D721Med (cell line): ENCODE measurements at places on chromosomes 6 and 20.

DNA sequence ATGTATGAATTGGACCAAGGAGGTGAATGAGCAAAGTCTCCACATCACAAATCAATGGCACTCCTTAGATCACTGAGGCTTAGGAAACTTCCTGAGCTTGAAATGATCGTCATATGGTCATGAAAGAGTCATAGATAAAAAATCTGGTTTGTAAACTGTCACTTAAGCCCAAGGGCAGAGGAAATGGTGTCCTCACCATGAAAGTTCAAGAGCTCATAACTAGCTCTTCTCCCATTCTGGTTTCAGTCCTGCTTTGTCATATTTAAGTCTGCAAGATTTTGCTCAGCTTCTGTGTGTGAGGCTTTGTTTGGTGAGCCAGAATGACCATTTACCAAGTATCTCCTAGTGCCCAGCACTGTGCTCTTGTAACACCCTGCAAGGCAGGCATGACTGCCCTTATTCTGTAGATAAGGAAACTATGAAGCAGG is 60.5 kb downstream of the GJA10 start:
- no peak for DNase-seq

- no peak for DNase-seq
Measured at GRCh38 chr6:99875068-99875467, 119.0 kb downstream of the MCHR2 start.

GRCh38 chr6:72464791-72465691 is 156.8 kb upstream of the KCNQ5 start:
- no peak for DNase-seq

DNA sequence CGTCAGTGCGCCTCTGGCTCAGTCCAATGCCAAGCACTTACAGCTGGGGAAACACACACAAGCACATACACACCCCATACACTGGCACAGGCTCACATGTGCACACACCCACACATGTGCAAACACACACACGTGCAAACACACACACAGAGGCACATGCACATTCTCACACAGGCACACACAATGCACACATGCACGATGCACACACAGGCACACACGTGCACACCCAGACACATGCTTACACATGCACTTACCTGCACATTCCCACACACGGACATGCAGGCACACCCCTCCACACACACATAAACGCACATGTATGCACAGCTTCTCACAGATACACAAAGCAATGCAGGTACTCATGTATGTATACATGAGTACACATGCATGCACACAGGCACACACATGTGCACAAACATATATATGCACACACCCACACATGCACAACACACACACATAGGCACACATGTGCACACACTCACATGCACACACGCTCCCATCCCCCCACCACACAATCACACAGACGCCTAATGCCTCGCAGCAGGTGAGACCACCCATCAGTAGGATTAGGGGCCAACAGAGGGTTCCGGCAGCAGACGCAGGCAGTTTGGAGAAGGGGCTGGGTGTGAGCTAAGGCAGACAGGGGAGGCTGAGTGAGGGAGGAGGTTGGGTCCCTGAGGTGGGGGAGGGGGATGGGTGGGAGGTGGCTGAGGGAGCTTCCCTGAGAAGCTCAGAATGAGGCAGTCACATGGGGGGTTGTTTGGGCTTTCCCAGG is 71.2 kb upstream of the SLCO4A1 start:
- DNase-seq = no peak

DNA sequence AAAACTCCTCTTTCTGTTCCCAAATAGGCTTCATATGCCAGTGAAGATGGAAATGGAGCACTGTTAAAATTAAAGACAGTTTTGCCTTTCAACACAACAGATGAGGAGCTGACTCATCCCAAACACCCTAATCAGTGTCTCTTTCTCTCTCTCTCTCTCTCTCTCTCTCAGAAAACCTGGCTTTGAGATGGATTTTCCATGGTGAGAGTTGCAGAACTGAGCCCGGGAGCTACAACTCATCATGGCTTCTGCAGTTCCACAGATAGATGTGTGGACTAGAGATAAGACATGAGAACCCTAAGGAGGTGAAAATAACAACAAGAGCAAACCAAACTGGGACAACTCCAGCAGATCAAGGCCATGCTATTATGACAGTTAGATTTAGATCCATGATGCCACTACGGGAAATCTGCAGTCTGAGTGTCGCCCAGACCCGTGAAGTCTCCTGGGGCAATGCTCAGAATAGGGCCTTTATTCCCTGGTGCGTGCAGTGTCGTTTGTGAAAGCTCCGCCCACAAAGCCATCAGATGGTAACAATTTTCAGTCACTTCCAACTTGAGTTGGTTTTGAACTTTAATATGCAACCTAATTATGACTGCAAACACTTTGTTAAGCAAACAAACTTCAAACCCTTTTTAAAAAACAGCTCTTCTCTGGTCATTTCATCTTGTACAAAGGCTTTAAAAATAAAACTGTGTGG is 338.2 kb upstream of the PREP start:
- DNase-seq = no peak

DNA sequence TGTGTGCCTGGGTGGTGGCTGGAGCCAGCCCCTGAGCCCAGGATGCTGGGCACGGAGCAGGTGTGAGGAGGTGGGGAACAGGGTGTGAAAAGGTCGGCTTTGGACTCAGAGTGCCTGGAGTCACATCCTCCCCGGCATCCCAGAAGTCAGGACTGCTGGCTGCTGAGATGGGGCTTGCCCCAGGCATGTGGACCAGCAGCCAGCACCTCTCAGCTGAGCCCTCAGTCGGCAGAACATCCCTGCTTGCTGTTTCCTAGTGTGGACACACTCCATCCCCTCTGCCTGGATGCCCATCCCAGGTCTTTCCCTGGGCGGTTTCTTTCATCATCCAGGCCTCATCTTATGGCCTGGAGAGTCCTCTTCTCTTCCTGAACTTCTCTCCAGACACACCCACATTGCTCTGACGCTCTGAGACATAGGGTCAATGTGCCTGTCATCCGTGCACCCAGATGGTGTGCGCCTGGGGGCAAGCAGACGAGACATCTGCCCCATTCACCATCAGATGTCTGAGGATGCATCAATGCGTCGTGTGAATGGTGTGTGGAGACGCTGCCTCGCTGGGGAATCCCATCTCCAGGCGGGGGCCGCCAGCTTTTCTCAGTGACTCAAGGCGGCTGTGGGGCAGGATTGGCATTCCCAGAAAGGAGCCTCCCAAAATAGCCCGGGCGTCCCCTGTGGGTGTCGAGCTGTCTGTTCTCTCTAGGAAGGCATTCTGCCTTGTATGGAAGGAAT is 104.2 kb downstream of the SYCP2 start:
- DNase-seq = no peak

DNA sequence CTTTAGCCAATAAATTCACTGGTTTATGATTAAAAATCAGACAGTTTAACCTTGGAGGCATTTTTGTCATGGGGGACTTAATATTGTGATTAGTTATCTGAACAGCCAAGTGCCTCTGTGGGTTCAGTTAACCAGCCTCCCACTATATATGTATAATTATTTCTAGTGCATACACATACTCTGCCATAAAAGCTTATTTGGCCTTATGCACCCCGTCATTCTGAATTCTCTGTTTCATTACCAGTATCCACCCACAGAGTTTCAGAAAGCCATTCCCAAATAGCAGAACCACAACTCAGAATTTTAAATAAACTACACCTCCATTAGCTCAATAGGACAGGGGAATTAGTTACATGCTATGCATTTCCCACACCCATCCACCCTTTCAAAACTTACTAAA is 279.7 kb downstream of the ZFAND3 start:
- no peak for DNase-seq

DNA sequence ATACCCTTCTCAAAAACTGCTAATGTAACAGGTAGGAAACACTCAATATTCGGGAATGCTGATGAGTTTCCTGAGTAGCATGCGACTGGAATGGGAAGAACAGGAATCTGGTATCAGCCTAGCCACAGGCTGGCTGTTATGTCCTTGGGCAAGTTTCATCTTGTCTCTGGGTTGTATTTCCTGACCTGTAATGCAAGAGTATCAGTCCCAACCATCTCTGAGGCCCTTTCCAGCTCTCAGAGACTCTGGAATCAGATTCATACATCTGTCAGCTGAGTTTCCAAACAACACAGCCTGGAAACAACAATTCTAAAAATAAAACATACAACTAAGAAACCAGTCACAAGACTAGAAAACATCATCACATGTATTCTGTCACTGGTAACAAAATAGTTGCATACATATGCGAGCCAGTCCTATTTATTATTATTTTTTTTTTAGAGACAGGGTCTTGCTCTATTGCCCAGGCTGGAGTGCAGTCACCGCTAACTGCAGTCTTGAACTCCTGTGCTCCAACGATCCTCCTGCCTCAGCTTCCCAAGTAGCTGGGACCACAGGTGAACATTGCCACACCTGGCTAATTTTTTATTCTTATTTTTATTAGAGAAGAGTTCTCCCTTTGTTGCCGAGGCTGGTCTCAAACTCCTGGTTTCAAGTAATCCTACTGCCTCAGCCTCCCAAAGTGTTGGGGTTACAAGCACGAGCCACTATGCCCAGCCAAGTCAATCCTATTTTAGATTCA is 16.7 kb upstream of the TFAP2A start:
- no peak for DNase-seq

DNA sequence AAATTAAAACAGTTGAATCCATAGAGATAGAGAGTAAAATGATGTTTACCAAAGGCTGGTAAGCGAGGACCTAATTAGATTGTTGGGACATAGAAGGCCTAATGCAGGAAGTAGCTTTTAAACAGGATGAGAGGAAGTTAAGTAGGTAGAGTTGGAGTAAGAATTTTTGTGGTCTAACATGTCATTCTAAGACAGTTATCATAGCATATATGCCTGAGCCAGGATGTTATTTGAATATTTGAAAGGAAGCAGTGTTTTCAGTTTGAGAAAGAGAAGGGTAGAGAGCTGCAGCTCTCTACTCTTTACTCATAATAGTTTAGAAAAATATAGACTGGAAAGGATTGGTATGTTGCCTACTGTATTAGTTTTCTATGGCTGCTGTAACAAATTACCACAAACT is 121.6 kb downstream of the MEI4 start:
- no peak for DNase-seq

DNA sequence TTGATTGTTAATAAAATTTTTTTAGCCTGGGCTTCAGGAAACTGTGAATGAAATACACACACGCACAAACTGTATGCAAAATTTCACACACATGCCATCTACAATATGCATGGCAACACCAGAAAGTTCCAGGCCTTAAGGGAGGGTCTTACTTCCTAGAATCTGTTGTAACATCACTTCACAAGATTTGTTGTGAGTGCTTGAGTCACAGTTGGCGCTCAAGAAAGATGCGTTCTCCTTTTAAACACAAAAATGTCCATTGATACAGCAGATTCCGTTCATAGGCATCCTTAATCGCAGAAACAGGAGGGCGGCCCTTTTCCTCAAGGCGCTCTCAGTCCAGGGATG is 485 bp upstream of the RTF2 start:
- no peak for DNase-seq

- DNase-seq = no peak
Measured at GRCh38 chr6:134282816-134283215, 35.1 kb downstream of the SGK1 start.

DNA sequence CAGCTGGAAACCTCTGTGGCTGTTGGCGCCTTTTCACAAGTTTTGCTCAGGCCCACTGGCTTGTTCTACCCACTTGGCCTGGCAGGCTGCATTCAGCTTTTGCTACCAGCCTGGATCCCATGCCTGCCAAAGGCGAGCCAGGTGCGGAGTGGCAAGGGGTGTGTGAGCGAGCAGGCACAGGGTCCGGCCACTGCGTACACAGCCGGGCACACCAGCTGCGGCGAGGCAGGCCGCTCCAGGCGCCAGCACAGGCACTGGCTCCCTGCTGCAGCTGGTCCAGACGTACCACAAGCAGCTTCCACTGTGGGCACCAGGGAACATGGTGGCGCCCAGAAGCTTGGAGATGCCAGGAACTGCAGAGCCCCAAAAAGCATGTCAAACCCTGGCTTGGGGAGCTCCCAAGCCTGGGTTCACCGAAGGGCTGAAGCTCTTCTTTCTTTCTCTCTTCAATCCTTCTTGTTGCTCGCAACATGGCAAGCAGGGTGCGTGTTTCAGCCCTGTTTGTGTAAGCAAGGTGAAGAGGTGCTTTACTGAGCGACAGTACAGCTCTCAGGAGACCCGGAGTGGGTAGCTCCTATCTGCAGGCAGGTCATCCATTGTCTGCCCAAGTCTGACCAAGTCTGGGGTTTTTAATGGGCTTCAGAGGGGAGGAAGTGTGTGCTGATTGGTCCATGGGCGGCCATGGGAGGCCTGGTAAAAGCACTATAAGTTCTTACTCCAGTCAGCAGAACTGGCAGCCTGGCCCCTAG is 32.6 kb upstream of the GRM4 start:
- DNase-seq = no peak

DNA sequence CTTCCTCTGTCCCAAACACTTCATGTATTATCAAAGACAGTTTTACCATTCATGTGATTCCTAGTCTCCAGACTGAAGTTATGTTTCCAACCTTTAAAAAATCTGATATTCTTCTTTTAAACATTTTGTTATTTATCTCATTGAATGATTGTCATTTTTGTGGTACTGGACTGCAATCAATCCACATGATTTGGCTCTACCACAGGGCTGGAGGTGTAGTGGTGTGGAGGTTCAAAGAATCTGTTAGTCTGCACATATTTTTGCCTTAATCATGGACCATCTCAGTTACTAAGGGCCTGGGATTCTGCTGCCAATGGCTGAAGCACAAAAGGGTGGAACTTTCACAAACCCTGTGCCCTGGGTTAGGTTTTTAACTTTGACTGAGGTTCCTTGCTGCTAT is 164.1 kb upstream of the JAG1 start:
- DNase-seq = no peak

DNA sequence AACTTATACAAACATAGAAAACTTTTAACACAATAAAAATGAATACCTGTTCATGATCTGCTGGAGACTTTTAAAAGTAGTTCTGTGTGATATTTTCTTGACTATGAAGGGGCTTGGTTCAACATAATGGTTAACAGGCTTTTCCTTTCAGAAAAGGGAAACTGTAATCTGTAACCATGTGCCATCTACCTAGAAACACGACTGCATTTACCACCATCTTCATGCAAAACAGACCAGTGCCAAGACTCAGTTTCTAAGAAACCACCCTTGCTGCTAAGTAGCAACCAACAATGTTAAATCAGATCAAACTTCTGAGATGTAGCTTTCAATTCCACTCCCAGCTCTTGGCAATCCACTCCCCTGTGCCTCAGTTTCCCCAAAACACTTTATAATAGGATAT is 15.7 kb downstream of the STAU1 start:
- DNase-seq = no peak

DNA sequence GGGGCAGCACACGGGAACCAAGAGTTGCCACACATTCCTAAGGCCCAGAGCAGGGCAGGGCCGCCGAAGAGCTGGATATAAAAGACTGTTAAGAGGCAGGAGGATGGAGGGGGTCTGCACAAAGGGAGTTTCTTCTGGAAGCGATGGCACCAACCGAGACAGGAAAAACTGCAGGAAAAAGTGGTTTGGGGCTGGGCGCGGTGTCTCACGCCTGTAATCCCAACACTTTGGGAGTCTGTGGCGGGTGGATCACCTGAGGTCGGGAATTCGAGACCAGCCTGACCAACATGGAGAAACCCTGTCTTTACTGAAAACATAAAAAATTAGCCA is 41.8 kb downstream of the SSR1 start:
- DNase-seq = no peak
